8988T (cell line): ENCODE measurements at places on chromosomes 11 and 22.

DNA sequence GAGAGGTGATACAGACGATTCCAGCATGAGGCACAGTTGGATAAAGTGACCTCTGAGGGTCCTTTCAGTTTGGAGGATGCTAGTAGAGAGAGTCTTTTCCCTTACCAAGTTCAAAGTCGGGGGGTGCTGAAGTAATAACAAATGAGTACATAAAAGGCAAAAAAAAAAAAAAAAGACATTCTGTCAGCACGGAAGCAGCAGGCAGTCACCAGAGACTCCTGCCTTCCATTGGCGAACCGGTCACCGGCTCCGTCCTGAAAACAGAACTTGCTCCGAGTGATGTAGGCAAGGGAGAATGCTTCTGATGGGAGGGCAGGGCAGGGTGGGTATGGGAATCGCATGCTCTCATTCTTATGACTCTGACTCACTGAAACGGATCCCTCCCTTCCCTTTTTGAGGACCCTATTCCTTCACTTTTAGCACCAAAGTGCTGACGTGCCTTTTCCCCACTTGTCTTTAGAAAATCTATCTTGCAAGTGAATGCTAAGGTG, 65.9 kb downstream of the PRR5L start:
- no peak for DNase-seq

DNA sequence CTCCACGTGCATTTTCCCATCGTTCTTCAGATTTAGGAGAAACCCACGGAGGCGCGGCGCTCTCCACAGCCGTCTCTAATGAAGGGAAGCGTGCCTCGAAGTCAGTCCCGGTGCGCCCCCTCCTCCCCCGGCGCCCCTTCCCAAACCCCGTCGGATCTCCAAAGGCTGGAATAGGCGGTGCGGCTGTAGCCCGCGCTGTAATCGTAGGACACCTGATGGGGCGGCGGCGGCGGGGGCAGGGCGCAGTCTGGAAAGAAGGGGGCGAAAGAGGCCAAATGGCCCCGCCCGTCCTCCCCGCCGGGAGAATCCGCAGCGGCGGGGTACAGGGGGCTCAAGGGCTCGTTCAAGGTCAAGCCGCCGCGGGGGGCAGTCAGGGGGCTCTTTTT, 1.3 kb downstream of the FAM181B start:
- no peak for DNase-seq

DNA sequence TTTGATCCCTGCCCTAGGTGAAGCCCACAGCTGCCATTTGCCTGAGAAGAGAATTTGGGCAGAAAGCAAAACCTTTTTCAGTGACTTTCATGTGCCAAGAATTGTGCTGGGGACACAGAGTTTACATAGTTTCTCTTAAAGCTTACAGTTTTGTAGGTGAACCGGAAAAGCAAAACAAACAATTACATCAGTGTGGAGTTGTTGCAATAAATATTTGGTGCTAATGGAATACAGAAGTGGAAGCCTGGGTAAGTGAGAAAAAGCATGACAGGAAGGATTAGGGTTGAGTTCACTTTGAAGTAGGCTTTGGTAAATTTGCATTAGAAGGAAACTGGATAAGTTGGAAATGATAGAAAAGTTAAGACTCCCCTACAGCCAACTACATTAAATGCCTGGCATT, 82.7 kb downstream of the RASSF10 start:
- DNase-seq, result no peak

DNA sequence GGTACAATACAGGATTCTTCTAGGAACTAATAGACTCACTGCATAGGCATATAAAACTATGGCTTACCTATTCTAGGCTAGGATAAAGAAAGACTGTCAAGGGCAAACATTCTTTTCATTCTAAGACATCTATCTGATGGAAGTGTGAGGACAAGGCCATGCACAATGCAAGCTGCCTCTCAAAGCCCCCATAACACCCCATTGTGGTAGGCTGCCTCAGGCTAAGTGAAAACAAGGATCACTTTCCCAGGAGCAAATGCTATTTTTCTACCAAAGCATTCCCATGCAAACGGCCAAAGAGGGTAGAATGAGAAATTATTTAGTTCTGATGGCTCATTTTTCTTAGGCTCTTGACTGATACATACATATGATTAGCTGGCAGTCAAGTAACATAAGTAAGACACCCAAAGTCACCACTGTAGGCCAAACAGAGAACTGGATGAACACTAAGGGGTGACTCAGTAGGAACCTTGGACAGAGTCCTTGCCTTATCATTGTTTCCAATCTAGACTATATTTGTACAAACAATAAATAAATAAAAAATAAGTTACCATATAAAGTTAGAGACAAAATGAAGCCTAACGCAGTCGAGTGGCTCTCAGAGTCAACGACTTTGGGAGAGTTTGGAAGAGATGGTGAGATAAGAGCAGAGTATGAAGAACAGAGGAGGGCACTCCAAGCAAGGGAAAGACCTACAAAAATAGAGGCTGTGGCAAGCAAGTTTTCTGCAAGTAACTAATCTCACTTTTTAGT, 303.6 kb downstream of the SBF2 start:
- no peak for DNase-seq

- no peak for DNase-seq
Observed at GRCh38 chr11:12785901-12786300, 111.7 kb downstream of the TEAD1 start.

DNA sequence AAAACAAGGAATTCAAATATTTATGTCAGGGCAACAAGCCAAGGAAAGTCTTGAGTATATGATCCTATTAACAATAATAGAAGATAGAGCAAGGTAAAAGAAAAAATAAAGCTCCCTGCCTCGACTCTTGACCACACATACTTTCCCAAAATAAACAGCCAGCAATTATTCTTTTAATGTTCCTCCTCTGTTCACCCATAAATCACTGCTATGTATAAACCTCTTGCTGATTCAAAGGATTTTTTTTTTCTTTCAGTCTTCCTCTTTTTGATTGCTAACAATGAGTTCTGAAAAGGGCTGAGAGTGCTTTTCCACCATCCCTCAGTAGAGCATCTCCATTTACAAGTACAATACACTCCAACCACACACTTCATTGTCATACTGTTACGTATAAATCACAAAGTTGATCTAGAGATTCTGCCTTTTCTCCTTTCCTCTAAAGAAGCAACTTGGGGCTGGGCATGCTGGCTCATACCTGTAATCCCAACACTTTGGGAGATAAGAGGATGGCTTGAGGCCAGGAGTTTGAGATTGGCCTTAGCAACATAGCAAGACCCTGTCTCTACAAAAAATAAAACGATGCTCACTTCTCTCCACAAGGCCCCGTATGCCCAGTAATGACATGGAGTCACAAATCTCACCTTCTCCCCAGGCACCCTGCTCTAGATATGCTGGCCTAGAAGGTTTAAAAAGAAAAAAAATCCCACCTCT, 24.0 kb downstream of the RAB30 start:
- no peak for DNase-seq

GRCh38 chr11:69086152-69087132, 37.7 kb downstream of the TPCN2 start:
- DNase-seq, result no peak

- no peak for DNase-seq
Observed at GRCh38 chr11:125401746-125402145, 94.3 kb downstream of the FEZ1 start.

DNA sequence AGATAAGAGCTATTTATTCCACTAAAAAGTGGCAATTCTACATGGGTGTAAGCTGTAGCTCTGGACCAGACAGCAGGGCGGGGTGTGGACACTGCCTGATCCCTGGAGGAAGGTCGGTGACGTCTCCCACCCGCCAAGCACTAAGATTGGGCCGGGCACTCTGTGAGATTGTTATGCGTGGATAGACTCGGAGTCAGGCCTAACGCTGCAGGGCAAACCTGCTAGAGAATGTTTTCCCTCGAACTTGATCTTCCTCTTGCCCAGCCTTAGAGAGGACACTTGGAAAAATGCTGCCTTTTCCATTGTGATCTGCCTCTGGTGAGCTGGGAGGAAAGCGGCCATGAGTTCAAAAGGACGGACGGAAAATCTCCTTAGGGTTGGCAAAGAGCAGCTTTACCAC, 1273.4 kb downstream of the TBC1D22A start:
- DNase-seq, result no peak

- DNase-seq, result no peak
Observed at GRCh38 chr11:61923166-61924063, 6.0 kb upstream of the RAB3IL1 start.

DNA sequence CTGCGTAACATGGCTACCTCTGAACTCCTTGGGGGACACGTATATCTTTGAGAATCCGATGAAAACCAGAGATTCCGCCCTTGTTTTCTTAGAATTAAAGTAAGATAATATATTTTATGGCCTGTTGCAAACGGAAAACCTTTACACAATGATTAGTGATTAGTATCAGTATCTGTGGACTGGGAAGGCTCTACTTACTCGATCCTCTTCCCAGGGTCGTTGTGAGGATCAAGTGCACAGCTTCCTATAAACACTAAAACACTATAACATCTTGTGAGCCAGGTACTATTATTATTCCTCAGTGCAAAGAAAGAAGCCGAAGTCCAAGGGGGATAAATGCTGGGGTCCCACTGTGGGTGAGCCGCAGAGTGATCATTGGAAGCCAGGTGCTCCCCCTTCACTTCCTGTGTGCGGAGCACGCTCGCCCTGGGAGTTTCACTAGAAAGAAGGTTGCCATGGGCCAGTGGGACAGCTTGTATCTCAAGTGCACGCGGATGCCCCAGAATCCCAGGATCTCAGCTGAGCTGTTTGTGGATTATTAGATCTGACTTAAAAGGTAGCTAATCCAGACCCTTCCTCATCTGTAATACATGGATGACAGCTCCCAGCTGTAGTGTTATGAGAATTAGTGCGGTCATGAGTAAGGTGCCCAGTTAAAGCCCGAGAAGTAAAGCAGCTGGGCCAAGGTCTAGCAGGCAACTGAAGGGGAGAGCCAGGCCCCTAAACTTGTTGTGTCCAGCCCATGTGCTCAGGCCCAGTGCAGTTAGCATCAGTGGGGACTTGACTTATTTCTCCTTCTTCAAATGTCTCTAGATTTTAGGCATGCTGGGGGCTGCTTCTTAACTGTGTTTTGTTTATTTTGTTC, 839 bp downstream of the CBY1 start:
- DNase-seq, result no peak

GRCh38 chr11:61077936-61078335, 24.4 kb upstream of the CD5 start:
- DNase-seq, result no peak

- DNase-seq, result no peak
Observed at GRCh38 chr11:124113890-124114289, 1.4 kb upstream of the VWA5A start.

- DNase-seq, result no peak
Observed at GRCh38 chr22:47174096-47174495, 411.6 kb downstream of the TBC1D22A start.
